ENCODE measurements at places on chromosomes 5 and 9.

DNA sequence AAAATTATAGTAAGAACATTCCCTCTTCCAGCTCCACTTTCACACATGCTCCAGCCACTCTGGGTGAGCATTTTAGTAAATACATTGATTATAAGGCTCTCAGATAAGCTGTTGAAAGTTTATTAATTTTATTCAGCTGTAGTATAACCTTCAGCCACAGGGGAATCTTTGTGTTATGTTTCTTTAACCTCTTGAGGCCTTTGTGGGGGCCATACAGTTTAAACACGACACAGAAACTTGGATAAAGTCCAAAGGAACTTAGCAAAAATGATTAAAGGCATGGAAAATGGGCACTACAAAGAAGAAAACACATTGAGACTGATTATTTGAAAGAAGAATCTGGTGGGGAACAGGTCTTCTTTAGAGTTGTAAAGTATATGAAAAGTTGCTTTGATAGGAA is 70.2 kb downstream of the AOPEP start:
- DNase-seq = no peak

GRCh38 chr5:66354422-66354821 is 210.3 kb downstream of the SREK1 start:
- no peak for DNase-seq

DNA sequence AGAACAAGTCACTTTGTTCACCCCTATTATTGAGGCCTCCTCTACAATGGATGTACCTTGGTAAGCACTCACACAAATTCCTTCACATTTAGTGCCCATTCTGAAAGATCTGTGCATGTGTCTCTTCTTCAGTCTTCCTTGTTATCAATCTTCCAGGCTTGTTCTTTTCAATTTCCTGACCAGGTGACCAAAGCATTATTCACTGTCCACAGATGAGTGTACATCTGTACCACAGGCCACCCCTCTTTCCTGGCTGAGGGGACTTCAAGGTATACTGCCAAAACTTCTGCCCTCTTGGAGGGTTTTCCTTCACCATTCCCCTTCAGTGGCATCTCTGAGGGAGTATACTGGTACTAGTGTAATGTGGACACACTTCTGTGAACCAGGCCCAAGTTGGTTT is 25.5 kb upstream of the STOM start:
- no peak for DNase-seq

- no peak for DNase-seq
Measured at GRCh38 chr5:34534523-34535103, 121.5 kb upstream of the RAI14 start.

DNA sequence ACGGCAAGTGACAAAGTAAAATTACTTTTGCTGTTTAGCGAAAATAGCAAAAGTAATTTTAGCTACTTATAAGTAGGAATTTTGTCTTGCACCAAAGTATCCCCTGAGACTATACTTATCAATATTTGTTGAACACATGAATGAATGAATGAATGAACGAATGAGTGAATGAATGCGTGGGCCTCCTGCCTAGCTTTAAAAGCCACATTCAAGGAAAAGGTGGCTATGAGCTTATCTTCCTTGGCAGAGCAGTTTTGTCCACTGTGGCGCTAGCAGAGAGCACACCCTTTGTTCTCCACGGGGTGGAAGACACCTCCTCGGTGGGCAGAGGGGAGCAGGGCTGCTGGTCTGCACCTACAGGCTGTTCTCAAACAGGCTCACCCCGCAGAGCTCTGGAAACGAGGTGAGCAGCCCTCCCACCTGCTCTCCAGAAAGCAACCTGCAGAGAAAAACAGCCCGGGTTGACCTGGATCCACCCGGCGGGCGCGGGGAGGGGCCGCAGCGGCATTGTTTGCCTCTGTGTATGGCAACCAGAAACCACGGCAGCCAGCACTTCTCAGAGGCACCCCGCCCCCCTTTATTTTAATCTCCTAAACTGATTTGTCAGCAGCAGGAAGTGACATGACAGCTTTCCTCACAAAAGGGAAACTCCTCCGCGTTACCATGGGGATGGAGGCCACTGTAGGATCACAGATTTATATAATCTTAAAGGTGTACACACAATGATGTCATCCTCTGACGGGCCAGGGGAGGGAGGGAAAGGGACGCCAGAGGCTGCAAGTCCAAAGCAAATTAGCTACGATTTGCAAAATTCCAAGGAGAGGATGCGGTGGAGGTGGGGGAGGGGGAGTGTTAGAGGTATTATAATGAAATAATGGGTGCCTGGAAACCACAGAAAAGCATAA is 5.9 kb downstream of the DUSP1 start:
- DNase-seq = peak; percentile 98

- DNase-seq = no peak
Measured at GRCh38 chr5:3312299-3312698, 283.3 kb upstream of the IRX1 start.

DNA sequence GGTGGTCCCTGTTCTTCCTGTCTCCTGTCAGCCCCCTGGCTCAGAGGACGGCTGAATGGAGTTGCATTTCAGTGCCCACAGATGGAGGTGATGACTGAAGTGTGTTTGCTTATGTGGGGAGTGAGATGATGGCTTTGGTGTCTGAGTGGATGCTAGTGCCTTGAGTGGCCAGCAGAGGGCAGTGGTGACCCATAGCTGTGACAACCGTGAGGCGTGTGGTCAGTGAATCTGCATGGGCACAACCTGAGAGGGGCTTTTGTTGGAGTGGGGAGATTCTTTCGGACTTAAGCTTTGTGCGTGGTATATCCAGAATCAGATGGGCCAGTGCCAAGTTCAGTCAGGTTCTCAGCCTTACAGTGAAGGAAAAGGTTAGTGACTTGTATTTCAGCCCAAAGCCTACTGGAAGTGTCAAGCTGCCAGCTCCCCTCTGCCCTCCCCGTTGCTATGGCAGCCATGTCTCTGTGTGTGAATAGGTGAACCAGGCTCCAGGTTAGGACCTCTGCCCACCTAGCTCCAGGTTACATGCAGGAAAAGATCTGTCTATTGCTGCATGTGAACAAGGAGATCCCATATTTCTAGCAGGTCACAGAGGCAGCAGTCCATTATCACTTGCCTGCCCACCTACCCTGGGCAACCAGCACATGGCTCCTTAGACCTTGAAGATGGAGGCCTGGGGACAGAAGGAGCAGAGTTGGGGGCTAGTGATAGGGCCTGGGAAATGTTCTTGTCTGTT is 14.7 kb upstream of the CXXC5 start:
- DNase-seq = peak; percentile 54

GRCh38 chr5:8870349-8870958 is 675.4 kb downstream of the SEMA5A start:
- no peak for DNase-seq

DNA sequence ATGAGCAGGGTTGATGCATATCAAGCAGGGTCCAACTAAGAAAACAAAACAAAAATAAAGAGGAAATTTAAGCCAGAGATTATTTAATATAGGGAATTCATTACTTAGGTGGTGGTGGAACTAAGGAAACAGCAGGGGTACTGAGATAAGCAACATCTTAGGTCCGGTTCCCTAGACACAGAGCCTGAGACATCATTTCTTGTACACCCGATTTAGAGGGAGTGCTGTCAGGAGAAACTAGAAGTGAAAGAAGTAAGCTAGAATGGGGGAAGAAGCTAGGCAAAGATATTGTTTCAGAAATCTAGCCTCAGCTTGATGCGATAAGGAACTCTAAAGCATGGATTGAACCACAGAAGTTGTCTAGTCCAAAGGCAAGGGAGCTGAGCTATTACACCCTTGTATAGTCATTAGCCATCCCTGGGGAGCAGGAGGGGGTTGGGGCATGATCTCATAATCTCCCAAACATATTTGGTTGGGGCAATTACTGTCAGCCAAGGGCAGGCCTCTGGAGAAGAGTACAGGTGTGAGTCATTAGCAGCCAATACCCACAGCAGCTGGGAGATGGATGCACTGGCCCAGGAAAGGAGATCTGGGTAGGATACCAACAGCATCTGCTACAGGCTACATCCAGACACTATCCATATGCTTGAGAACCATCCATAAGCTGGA is 194.5 kb downstream of the ARL15 start:
- no peak for DNase-seq

- DNase-seq = no peak
Measured at GRCh38 chr5:45029553-45029952, 220.8 kb downstream of the MRPS30 start.

GRCh38 chr5:160175438-160176218 is 53.7 kb upstream of the FABP6 start:
- peak; percentile 18 for DNase-seq

- no peak for DNase-seq
Measured at GRCh38 chr9:95023217-95024003, 294.1 kb downstream of the FANCC start.

GRCh38 chr5:19406576-19407365 is 581.2 kb downstream of the CDH18 start:
- DNase-seq = no peak

DNA sequence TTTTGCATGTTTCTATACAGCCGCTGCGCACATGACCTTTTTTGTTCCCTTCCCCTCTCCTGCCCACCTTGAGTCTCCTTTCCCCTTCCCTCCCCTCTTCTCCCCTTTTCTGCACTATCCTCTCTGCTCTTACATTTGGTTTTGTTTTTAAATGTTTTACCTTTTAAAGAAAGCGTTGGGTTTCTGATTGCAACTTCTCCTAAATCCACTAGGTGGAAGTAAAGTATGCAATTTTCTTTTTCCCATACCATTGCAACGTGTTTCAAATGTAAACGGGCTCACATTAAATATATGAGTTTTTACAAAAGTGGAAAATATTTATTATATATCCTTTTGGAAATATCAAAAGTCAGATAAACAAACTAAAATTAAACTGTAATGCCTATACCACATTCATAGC is 500.9 kb downstream of the DIRAS2 start:
- DNase-seq = no peak

DNA sequence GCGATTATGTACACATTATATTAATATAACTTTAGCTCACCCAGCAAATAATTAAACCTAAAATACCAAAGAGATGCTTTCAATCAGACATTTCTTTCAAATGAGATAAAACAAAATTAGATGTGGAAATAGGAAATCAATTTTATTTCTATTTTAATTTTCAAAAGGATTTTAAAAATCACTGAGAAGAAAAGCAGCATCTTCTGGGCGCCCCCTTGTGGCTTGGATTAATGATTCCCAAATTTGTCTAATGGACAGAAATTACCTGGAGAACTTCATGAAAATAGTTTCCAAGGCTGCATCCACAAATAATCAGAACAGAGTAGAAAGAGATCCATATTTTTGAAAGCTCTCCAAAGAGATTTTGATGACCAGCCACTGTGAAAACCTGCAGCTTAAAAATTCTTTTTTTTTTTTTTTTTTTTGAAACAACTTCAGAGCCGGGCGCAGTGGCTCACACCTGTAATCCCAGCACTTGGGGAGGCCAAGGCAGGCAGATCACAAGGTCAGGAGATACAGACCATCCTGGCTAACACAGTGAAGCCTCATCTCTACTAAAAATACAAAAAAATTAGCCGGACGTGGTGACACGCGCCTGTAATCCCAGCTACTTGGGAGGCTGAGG is 50.9 kb upstream of the CEMIP2 start:
- DNase-seq = peak; percentile 39

DNA sequence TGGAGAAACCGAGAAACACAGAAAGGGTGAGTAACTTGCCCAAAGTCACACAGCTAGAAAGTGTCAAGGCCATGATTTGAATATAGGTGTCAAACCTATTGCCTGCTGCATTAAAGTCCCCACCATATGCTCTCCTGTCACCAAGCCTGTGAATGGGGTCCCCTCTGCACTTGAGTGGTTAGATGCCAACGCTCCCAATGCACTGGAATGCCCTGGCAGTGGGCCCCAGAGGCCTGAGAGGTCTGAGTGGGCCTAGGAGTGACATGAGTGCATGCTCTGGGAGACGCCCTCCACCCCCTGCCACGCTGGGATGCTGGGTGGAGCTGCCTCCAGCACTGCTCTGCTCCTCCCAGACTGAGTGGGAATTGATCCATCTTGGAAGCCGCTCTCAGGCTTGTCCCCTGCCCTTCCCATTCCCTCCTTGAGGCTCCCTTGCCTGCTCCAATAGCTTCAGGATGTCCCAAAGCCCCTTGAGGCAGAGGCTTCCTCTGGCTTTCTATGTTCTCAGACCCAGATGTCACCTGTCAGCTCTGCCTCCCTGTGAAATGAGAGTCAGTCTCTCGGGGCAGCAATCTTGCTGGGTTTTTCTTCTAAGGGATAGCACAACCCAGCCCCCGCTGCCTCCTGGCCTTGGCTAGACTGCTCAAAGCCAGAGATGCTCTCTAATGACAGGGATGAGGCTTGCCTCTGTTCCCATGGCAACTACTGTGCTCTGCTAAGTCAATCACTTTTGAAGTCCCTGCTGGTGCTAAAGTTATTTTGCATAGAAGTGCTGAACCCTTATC is 6.6 kb upstream of the ARSI start:
- no peak for DNase-seq

DNA sequence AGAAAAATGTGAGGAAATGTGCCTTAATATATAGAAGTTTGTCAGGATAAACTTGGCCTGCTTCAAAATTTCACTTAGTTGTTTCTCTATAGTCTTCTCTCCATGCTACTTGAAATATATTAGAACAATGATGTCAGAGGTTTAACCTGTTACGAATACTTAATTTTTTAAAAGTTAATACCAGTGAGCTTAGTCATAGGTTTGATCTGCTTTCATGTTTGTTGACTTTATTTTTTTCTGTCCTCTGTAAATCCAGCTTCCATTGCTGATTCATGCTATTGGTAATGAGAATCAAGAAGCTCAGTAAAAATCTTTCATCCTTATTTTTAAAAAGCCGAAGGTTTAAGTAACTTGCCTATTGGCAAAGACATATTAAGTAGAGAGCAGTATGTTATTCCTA is 27.9 kb downstream of the BDP1 start:
- no peak for DNase-seq

DNA sequence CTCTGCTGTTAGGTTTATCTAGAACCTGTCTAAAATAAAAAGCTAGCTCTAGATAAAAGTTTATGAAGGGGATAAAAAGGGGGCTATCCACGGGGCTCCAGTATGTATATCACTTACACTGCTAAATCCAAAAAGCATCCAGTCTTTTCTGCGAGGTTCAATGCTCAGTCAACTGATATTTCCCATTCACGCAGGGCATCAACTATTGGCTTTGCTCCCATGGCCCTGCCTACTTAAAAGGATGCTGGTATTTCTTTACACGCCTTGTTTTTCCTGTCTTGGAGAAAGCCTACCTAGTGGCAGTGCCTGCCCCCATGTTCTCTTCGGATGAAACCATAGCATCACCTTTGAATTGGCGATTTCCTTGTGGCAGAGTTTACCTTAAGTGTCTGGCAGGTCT is 8.1 kb downstream of the SPRY4 start:
- DNase-seq = no peak

- DNase-seq = no peak
Measured at GRCh38 chr9:15421990-15422371, 695 bp upstream of the SNAPC3 start.

GRCh38 chr5:180586870-180587269 is 4.4 kb downstream of the SCGB3A1 start:
- no peak for DNase-seq

DNA sequence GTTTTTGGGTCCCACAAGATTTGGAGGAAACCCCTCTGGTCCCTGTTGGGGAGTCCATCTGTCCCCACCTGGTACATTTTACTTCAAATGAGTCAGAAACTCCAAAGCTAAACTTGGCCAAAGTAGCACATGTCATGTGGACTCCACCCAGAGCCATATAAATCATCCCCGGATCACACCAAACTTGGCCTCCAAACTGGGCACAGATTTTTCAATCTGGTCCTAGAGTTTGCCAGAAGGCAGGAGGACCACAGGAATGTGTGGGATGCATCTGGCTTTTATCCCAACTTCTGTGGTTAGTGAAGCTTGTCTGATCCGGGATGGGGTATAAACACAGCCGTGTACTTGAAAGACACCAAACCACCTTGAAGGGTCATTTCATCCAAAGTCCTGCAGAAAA is 66.3 kb downstream of the MAT2B start:
- peak; percentile 22 for DNase-seq

Measured in prostate gland (tissue), 2 donors.